ELR (cell line): ENCODE measurements at places on chromosomes 5 and 9.
A peak's percentile ranks its signal among the peaks of the same experiment; 100 is the strongest.

- DNase-seq, result no peak
Observed at GRCh38 chr9:109242741-109243140, 75.7 kb upstream of the FRRS1L start.

DNA sequence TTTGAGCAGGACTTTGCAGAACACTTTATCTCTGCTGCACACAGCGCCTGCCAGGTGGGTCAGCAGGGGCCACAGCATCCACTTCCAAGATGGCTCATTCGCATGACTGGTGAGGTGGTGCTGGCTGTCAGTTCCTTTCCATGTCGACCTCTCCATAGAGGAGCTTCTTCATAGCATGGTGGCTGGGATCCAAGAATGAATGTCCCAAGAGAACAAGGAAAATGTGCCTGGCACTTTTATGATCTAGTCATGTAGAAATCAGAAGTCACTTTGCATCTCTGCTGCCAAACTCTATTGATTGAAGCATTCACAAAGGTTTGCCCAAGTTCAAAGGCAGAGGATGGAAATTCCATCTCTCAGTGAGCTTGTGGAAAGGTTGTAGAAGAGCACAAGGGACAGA, 85.0 kb downstream of the GALNT10 start:
- DNase-seq, result no peak

DNA sequence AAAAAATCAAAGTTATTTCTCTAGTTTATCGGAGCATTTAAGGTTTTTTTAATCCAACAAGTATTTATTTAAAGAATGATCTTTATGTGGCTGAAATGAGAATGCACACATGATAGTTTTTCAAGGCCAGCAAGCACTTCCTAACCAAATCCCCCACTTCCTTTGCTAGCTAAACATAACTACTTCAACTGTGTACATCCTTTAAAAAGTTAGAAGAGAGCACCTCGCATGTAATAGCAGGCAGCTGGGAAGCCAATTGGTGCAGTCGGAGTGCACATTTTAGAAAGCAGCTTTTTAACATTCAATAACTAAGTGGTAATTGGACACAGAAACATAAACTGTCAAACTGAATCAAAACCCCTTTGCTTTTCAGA, 245.7 kb downstream of the BNC2 start:
- DNase-seq, result no peak

DNA sequence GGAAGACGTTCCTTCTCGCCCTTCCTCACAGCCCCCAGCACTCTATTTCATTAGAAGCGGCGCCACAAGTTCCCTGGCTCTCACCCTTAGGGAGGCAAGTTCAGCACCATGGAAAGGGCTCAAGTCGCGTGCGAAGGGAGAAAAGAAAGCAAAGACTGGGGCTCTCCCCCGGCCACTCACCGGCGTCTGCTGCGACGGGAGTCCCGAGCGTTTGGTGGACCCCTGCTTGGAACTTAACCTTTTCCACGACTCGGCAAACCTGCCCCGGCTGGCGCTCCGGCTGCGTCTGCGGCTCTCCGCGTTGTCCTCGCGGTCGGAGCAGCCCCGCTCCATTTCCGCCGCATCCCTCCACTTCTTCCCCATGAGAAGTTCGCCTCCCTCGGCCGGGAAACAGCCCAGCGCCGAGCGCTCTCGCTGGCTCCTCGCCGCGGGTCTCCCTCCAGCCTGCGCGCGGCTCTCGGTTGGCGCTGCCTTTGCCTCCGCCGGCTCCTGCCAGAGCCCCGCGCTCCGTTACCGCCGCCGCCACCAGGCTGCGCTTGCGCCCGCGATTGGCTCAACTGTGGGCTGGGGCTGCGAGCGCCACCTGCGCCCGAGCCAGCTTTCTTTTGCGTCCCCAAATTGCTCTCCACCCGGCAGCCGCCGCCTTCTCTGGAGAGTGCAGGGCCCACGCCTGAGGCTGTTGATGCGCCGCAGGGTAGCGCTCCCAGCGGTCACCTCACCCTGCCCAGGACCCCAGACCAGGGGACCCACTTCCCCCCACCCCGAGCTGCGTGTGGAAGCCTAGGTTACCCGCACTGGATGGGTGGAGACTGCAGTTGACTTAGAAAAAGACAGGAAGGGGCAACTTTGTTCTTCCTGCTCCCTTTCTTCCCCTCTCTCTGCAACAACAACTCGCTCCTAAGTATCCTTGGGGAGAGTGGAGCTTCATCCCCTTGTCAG, 321.6 kb downstream of the CEMIP2 start:
- DNase-seq, result peak; percentile 49

- DNase-seq, result no peak
Observed at GRCh38 chr5:174120401-174121005, 75.0 kb downstream of the NSG2 start.

DNA sequence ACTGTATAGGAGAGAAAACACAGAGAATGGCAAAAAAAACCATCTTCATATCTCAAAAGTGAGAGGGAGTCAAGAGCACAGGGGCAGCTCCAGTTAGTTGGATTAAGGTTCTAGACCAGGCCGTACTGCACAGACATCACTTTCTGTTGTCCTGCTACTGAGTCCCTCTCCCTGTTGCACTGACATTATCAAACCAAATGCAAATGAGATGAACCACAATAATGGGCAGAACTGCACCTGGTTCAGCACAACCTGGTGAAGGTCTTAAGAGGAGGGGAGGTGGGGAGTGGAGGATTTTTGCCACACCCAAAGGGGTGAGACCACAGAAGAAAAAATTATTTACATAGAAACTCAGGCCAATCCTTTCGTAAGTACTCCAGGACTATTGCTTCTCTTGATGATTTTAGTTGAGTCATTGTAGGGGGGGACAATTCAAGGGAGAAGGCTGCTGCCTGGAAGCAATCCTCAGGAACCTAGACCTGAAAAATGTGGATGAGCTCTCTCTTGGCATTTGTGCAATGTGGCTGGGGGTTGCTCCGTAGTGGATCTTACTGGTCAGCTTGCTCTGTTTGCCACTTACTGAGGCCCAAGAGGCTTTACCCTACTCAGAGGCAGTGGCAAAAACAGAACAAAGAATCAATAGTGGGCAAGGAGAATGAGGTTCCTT, 94.5 kb upstream of the PPP1R2B start:
- no peak for DNase-seq

- DNase-seq, result no peak
Observed at GRCh38 chr5:90356622-90357021, 52.9 kb downstream of the CETN3 start.

DNA sequence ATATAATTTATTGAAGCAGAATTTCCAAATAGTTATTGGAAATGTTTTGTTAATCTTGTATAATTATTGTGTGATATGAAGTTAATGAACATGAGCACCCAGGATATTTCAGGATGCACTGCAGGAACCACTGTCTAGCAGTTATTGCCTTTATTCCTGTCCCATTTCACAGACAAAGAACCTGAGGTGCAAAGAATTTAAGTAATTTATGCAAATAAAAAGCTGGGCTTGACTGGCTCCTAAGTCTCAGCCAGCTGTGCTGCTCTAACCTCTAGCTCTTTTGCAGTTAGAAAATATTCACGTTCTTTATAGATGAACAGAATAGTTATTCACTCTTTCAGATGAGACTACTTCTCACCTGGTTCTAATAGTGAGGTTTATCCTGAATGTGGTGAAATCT, 50.0 kb upstream of the NUDT12 start:
- DNase-seq, result no peak

GRCh38 chr9:33414268-33414667, 11.9 kb upstream of the AQP7 start:
- DNase-seq, result no peak

DNA sequence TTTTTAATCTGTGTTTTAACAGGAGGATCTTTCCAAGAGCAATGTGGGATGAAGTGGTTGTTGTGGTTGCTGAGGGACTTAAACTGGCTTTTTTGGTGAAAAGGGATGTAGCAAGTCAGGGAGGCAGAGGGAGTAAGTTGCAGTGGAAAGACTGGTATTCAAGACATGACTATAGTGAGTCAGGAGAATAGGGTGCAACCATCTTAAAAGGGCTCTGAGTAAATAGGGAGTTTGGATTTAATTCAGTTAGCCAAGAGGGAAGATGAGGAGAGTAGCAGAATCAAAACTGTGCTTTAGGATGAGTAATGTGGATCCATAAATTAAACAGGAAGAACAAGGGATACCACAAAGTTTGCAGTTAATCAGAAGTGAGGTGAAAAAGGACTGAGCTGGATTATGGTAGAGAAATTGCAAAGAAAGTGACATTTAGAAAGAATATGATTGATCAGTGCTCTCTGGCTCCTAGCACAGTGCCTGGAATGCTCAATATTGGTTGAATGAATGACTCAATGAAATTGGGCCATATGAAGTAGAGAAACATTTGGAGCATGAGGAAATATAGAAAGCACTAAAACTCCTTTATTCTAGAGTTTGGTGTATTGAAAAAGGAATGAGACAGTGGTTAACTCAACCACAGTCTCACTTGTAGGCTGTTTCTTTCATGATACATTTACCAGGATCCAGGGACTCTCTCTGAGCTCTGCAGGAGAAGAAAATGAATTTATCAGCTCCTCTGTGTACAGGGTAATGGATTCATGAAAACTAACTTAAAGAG, 5.1 kb downstream of the POLR3G start:
- peak; percentile 67 for DNase-seq

DNA sequence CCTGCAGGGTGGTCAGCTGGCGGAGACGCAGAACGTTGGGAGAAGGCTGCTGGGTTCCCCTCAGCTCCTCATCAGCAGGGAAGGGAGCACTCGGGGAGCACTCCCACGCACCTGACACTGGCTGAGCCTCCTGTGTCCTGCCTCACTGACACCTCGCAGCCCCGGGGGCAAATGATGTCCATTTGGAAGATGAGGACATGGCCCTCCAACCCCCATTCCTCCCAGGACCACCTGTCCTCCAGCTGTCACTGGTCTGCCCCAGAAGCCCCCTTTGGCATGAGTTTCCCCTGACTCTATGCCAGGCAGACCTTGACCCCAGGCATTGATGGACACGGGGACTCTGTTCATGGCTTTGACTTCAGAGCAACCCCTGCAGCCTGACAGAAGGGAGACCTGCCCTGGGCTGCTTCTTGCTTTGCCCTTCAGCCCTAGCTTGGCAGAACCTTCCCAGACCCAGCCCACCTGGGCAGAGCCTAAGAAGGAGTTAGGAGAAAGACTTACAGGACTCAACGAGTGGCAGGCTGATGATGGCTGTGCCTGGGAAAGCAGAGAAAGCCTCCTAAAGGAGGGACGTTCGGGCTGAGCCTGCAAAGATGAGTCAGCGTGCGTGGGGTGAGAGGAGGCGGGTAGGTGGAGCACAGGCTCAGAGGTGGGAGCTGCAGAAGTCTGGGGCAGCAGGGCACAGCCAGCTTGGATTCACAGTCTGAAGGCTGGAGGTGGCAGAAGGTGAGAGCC, 90.6 kb downstream of the LMX1B start:
- peak; percentile 77 for DNase-seq
